ENCODE measurements at places on chromosomes 4 and X.

DNA sequence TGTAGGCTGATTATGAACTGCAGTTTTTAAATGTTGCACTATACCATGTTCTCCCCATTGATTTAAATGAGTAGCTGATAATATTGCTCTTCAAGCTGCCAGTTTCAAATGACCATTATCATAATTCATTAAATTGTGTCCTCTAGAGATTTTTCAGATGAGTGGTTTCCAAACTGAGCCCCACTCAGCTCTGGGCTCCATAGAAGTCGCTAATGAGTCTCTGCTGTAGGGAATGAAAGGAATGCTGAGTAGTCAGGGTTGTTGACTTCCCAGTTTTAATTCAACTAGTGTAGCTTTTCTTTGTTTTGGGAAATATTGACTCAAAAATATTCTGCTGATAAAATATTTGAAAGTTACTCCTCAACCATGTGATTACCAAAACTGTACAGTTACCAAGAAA, 1081.1 kb downstream of the ARAP2 start:
- no peak for DNase-seq

DNA sequence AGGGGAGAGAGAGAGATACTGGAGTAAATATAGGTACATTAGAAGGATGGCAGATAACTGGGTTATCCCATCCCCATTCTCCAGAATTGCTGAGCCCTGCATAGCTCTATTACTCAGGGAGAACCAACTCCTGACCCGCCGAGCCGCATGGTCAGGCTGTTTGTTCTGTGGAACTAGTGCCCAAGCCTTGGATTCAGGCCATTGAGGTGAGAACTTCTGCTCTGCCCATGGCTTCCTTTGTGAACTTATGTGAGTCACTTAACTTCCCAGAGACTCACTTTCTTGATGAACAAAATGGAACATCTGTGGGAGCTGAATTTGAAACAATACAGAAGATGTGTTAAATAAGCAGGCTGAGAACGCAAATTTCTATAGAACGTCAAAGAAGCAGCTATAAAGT, 54.2 kb downstream of the SPATA18 start:
- peak; percentile 34 for DNase-seq

GRCh38 chrX:87236830-87237440, 280.7 kb upstream of the KLHL4 start:
- no peak for DNase-seq

DNA sequence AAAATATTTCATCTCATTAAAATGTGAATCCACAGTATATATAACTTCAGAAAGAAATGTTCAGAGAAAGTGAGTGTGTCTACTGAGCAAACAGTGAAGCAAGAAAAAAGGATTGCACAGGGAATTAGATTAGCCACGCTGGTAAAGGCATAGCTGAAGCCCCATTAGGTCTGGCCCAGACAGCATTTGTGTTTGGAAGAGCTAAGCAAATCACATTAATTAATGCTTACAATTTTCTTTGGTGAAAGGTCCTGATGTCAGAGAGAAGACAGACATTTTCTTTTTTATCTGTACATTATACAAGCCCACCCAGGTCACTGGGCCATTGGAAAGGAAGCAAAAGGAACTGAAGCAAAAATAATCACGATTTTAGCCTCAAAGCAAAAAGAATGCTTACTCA, 354.6 kb downstream of the GRID2 start:
- no peak for DNase-seq

- DNase-seq = no peak
Measured at GRCh38 chrX:108945883-108946523, 209.6 kb upstream of the IRS4 start.

GRCh38 chrX:23900220-23900797, 7.4 kb downstream of the APOO start:
- DNase-seq = no peak
